ENCODE measurements at places on chromosomes 11 and 22. TPM values are rescaled to one million over a fixed set of nuclear protein-coding genes. Genes with fewer than 3 reads are reported as not detected.

The LIF gene
- polyA plus RNA-seq, result 1.1 TPM

The DGCR6 gene
- polyA plus RNA-seq, result 0.28 TPM

The MS4A15 gene
- not detected for polyA plus RNA-seq

The TMEM138 gene
- polyA plus RNA-seq, result 115 TPM

The DEPDC7 gene
- 1.6 TPM for polyA plus RNA-seq

The PRG3 gene
- polyA plus RNA-seq, result not detected

The MS4A7 gene
- polyA plus RNA-seq, result 38.2 TPM

Measured in ovary (tissue), 10 donors.